ENCODE measurements at places on chromosomes 1 and 21. TPM values are rescaled to one million over a fixed set of nuclear protein-coding genes. Genes with fewer than 3 reads are reported as not detected.

GRCh38 chr1:72283022-72283306 is 625 bp upstream of the NEGR1 start:
- no peak for DNase-seq

The OR2L3 gene
- not detected for total RNA-seq

DNA sequence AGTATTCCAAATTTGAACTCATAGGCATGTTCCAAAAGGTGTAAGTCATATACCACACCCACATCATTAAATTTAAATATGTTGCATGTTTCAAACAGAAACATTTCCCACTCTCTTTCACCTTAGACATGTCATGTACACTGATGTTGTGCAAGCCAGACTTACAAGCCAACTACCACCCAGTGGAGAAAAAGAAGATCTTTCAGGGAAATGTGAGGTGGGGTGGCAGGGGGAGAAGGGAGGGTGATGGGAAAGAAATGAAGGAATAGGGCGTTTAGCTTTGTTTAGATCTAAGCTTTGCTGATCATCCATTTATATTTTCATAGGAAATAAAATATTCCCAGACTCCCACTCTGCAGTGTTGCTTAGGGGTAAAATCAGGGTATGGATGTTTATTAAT is 1.6 kb downstream of the NEGR1 start:
- no peak for DNase-seq

DNA sequence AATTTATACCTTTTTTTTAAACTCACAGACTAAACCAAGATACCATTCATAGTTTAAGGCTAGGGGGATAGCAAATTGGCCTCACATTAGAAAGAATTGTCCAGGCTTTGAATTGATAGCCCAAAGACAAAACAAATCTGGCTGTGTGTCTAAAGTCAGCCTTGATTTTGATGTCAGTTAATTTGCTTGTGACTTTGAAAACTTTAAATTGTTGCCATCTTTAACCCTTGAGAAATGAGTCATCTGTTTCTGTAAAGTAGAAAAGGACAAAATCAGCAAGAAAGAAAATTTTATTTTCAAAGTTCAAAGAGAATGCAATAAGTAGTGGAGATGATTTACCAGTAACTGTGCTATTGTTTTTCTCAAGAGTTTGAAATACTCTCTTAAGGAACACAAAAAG is 184.5 kb downstream of the RGS7 start:
- DNase-seq: no peak

The FMO3 gene
- total RNA-seq: not detected

The FCRL2 gene
- not detected for total RNA-seq

GRCh38 chr1:207999972-208000371 is 89.0 kb upstream of the CD34 start:
- no peak for DNase-seq

All from H1 (cell line).